Spinal cord (tissue), 10 donors: ENCODE measurements at places on chromosomes 5 and 9.

GRCh38 chr9:112009656-112010055, 113.0 kb downstream of the UGCG start:
- DNase-seq, result no peak

DNA sequence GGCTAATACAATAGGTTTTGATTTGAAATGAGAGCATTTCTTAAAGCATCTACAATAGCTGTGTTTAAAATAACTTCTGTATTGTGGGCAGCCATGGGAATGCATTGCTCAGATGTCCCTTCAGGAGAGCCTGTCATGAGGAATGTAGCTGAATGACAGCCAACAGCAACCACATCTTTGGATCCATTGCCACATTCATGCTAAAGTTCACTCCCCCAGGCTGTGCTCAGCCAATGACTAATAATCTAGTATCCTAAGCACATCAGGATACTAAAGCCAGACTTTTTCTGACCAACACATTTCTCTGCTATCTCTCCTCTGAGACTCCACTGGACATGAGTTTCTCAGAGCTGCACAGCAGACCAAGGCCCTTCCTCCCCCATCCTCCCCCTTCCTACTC, 45.5 kb downstream of the HTR1A start:
- no peak for DNase-seq

DNA sequence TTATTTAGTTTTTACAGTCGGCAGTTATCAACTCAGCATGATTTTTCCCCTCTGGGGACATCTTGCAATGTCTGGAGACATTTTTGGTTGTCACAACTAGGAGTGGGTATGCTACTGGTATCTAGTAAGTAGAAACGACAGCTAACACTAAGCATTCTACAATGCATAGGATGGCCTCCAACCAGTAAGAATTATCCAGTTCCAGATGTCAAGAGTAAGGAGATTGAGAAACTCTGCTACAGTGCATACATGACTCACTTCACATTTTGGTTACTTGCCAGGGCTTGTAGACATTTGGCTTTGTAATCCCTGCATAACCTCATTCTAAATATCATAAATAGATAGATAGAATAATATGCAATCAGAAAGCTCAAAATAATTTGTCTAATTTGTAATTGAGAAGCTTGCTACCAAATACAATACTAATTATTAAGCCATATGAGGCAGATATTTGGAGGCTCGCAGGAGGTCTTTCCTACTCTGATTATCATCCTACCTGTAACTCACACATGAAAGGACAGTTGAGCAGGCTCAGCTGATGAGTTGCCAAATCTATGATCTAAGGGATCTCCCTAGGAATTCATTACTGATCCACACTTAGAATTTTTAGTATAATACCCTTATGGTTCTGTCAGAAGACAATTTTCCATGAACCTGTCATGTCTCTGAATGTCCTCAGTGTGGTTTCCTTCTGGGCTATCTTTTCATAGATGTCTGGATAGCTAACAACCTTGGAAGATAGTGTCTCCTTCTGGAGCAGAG, 346.9 kb upstream of the TLE4 start:
- no peak for DNase-seq

DNA sequence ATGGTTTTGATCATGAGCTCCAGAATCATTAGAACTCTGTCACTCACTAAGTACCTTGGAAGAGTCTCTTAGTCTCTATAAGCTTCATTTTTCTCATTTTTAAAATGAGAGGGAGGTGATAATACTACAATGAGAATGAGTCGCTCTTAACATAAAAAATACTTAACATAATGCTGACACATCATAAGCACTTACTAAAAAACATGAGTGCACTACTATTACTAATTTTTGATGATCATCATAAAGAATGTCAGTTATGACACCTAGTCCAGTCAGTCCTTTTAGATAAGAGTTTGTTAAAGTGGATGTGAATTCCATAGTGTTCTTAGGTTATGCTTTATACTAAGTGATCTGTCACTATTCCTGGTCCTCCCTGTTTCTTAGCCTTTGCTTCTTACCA, 200.4 kb upstream of the SLC24A2 start:
- no peak for DNase-seq

GRCh38 chr5:53488195-53488722, 7.8 kb downstream of the FST start:
- no peak for DNase-seq

- DNase-seq, result no peak
Observed at GRCh38 chr9:102550266-102550665, 444.9 kb upstream of the CYLC2 start.

DNA sequence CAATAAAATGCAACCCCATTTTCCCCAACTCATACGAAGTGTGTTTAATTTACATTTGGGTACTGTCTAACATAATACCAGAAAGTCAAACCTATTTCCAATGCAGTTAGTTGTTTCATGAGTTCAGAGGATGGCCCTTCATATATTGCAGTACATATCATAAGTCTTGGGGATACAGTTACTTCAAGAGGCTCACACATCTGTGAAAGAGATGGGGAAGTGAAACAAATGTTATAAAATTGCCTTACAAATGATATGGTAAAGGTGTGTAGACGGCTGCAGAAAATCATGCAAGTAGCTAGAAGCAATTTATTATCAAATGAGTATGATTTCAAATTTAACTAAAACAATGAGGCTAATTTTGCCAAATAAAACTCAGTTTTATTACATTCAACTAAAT, 219.0 kb upstream of the CDH12 start:
- DNase-seq, result no peak

GRCh38 chr9:136881691-136882108, 4.6 kb upstream of the TRAF2 start:
- DNase-seq, result no peak

GRCh38 chr9:6198251-6198650, 17.4 kb upstream of the IL33 start:
- no peak for DNase-seq

DNA sequence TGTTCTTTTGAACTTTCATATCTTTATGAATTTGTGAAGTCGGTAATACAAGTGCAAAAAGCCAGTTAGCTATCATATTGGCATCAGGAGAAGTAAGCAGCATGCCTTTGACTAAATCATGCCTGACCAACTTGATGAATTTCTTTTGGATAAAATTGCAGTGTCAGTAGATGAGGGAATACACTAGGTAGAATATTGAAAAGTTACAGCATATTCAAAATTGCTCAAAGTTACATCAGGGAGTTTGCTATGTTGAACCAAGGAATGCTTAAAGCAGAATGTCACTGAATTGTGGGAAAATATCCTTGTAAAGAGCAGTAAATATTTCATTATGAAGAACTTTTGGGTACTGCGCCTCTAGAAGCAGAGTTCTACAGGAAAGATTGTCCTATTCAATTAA, 87.1 kb upstream of the TLX3 start:
- no peak for DNase-seq

GRCh38 chr9:114141553-114142402, 13.6 kb upstream of the COL27A1 start:
- DNase-seq, result peak; percentile 39

DNA sequence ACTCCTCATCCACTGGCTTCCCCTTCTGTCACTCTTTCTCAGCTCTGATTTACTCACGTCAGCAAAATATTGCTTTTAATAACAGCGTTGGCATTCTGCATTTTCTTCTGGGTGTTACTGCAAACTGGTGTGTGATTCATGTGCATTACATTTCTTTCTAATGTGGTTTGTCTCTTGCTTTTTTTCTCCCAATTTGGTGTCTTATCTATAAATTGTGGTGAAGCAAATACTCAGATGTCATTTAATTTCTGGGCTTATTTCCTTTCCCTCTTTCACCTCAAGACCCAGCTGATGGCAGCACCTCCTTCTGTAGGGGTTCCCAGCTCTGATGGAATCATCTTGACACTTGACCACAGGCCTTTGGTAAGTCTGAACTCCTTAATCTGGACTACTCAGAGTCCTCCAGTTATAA, 180.7 kb upstream of the ZNF618 start:
- no peak for DNase-seq

- DNase-seq, result no peak
Observed at GRCh38 chr5:68845131-68845530, 248.7 kb upstream of the SLC30A5 start.

DNA sequence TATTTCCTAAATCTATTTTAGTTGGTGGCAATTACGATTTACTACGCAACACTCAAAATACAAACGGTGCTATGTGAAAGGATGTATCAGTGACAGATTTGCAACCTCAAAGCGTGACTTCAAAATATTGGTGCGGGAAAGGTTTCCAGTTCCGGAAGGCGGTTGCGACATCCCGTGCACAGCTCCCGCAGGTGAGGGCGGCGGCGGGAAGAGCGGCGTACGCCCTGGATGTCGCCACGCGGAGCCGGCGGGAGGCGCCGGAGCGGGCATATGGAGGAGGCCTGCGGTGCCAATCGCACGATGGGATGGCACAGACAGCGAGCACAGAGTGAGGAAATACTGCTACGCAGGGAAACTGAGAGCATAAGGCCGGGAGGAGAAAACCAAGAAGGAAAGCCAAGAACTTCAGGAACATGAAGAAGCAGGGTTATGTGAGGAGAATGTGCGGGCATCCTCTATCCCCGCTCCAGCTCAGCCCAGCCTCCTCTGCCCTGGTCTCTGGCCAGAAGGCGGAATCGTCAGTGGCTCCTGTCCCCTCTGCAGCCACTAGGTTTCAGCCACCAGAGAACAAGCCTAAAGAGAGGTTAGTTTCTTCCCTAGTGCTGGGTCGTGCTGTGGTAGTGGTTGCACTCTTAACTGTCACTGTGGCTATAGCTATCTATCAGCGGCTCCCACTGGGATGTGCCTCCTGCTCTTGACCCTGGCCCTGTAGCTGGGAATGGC, 378.1 kb upstream of the TLE4 start:
- peak; percentile 49 for DNase-seq

DNA sequence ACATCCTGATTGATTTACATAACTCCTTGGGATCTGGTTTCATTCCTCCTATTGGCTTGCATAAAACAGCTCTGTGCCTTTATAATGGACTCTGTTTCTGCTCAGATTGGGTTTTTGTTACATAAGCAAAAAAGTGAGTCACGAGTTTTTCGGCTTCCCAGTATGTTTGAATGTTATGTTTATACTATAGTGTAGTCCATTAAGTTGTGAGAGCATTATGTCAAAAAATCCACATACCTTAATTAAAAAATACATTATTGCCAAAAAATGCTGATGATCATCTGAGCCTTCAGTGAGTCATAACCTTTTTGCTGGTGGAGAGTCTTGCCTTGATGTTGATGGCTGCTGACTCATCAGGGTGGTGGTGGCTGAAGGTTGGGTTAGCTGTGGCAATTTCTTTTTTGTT, 144.6 kb downstream of the CCDC171 start:
- no peak for DNase-seq

DNA sequence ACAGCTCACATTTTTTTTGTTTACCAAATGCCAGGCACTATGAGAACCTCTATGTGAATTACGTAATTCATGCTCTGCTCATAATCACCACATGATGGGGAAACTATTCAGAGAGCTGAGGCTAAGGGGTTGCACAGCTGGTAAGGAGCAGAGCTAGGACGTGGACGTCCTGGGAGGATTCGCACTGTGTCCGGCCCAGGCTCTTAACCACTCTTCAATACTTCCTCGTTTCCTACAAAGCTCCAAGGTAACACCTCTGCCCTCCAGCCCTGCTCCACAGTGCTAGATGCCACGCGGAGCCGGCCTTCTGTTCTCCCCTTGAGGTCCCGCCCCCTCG, 8.7 kb downstream of the PHF19 start:
- DNase-seq, result no peak

DNA sequence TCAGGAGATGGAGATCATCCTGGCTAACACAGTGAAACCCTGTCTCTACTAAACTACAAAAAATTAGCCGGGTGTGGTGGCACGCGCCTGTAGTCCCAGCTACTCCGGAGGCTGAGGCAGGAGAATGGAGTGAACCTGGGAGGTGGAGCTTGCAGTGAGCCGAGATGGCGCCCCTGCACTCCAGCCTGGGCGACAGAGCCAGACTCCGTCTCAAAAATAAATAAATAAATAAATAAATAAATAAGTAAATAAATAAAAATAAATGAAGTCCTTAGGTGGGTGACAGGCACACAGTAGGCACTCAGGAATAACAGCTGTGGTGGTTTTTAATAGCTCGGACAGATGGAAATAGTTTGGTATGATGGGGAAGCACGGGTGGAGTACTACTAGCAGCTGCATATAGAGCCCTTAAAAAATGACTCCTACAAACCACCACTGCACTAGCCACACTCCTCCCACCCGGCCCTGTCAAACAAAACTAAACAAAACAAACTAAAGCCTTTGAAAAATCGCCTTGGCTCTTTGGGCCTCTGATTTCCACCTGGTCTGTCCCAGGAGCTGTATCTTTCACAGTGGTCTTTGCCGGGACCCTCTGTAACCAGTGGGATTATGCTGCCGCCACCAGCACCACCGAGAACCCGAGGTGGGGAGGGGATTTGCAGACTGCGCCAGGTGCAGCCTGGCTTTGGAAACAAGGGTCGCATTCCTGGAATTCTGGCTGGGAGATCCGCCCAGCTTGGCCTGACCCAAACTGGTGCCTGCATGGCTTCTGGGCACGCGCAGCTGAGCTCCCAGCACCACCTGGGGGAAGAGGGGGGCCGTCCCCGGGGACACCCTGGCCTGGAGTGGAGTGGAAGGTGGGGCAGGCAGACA, 5.1 kb upstream of the WDR5 start:
- no peak for DNase-seq

DNA sequence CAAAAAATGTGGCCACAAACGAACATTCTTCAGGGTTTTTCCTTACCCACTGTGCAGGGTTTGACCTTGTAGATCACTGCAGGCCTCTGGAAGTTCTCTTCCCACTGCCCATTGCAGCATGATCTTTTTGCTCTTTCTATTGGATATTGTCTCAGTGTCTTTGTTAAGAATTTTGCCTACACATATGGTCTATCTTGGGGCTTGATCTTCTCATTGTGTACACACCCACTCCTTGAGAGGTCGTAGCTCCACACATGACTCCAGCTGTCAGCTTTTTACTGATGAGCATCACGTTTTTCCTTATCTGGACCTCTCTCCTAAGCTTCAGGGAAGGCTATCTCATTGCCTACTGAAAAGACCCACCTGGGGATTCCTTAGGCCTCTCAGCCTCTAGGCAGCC, 3.0 kb upstream of the GLRX start:
- no peak for DNase-seq

DNA sequence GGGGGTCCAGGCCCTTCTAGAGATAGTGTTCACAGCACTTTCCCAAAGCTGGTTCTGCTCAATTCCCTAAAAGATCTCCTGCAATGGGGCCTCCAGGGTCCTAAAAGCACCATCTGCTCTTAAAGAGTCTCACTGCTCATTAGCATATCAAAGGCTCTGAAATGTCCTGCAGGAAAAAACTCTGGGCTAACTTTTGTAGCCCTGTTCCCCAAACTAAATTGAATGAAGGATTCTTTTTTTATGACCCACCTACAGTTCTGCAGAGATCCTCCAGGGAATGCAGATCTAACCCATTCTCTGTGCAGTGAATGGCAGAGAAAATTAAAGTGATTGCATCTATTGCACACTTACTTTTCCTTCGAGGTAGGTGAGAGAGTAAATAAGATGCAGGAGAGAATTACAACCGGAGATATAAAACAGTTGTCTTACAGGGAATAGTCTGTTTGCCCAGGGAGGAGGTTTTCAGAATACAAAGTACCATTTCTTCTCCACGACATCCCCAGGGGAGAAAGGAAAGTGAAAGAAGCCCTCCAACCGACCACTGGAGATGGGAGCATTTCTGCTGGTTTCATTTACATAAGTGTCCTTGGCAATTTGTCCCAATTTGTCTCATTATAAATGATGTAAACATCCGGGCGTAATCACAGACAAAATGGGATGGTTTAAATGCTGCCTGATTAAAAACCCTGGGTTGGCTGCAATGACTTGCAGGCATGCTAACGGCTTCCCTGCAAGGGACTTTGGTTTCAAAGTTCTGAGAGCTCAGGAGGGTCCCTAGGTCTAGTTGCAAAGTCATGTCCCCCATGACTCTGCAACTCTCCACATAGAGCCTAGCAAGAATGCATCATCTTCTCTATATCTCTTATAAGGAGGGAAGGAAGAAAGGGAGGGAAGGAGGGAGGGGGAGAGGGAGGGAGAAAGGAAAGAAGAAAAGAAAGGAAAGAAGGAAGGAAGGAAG, 114.0 kb downstream of the KCNIP1 start:
- DNase-seq, result no peak
